ENCODE measurements at places on chromosomes 16 and 17.

DNA sequence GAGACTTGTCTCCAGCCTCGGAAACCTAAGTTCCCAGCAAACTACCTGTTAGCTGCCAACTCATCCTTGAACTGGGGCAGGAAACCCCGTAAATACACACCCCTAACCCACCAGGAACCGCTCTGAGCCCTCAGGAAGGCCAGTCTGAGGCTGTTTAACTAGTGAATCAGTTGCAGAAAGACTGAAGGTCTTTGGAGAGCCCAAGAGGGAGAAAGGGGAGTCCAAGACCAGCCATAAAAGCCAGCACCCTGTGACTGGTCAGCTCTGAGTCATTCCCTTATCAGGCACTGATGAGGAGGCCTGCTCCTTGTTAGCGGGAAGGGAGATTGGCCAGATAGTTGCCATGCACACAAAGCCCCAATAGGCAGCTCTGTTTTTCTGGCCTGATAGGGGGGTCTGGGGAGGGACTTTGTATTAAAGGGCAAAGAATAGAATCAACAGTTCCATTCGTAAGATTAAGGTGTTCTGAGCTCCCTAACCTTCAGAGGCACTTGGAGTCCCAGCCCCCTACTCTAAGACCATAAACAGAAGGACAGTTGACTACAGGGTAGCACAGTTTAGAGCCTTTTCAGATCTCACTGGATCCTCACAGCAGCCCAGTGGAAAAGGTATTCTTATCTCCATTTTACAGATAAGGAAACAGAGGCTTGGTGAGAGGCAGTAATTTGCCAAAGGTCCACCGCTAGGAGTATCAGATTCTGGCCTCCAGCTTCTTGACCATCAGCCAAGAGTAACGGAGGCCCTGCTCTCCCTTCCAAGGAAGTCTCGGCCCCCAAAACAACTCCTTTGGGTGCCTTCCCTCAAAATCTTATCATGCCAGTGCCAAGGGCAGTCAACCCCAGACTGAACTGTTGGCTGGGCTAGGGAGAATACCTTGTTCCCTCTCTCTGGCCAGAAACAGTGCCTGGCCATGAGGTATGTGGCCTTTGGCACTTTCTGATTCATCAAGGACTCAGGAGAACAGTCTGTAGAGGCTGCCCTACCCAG, 2.2 kb upstream of the KRT19 start:
- DNase-seq, result no peak

DNA sequence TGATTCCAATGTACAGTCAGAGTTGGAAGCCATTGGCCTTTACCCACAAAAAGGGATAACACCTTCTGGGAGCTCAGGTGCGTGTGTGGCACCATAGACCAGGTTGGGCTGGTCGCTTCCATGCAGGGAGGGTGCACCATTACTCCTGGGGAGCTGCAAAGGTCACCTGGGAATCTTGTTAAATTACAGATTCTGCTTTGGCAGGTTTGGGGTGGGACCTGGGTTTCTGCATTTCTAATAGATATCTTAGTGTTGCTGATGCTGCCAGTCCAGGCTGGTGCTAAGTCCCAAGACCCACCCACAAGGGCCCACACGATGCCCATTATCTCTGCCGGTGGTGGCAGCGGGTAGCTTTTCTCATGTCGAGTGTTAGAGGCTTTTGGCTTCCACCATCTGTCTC, 148.3 kb upstream of the CACNG5 start:
- DNase-seq, result no peak

GRCh38 chr17:59365383-59365981, 34.0 kb downstream of the YPEL2 start:
- peak; percentile 60 for DNase-seq

DNA sequence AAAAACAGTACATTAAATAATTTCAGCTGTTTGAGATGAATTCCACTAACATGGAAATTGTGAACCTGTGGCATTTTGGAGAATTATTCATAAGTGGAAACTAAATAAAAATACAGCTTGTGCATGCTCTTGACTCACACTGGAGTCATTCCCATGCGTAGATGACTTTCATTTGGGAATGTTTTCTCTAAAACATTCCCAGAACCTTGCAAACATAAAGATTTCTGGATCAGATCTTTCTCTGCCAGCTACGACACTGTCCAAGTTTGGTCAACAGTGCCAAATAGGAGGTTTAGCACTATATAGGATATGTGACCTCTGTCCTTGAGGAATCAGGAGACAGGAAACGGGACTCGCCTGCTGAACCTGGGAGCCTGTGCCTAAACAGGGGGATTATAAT, 400.9 kb downstream of the SLC39A11 start:
- DNase-seq, result no peak

DNA sequence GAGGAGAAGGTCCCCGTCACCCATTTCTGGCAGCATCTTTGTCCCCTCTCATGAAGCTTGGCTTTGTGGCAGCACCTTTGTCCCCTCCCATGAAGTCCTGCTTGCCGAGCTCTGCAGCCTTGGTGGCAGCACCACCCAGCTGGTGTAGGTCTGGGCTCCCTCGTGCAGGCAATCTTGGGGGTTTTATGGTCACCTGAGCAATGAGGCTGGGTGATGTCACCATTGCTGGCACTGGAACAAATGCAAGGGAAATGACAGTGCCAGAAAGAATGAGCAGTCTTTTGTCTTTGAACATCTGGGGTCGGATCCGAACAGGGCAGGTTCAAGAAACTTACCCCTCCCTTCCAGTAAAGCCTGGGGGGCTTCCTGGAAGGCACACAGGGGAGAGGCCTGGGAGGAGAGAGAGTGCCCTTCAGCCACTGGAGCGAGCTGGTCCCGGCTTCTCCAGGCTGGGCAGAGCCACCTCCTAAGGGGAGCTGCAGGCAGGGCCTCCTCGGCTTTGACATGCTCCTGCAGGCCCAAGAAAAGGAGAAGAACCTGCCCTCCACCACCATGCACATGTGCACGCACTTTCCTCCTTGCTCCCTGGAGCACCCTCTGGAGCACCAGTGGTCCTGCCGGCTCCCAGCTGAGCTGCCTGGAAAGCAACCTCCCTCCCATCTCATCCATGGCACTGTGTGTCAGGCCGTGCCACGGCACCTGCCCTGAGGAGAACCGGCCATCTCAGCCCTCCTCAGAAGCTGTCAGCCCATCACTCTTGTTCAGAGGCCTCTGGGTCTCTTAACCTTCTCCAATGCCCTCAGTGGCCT, 16.0 kb downstream of the BTBD17 start:
- DNase-seq, result no peak

GRCh38 chr17:42779936-42780850, at the start of gene WNK4:
Gene WNK4 (plus strand): TSS chr17:42780610. CDS start chr17:42780699, 89 bp downstream.
- no peak for DNase-seq

GRCh38 chr17:75820094-75821080, 23.8 kb downstream of the UNC13D start:
- no peak for DNase-seq

DNA sequence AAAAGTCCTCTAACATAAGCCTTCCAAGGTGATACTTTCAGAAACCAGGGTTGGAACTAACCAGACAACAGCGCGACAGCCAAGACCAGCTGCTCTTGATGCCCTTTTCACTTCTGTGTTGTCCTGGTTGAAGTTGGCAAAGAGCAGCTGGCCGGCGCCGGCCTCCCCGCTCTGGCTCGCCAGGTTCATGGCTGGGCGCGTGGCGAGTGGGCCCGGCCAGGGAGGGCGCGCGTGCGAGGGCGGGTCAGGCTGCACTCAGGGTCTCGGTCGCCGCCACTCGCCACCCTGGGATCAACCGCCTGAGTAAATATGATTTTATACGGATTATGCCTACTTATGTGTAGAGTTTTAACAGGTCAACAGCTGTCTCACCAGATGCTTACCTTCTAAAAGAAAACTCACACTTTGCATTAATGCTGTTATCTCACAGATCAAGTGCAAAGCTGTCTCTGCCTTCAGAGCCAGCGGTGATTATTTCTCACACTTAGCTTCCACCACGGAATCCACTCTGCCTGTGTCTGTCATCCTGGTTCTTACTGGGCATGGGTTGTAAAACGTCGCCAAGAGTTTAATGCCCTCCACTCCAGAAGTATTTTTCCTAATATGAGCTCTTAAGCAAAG, 13.5 kb downstream of the KCTD2 start:
- no peak for DNase-seq

- no peak for DNase-seq
These were observed 1339.3 kb upstream of the GOT2 start for GRCh38 chr16:60073376-60073775.

DNA sequence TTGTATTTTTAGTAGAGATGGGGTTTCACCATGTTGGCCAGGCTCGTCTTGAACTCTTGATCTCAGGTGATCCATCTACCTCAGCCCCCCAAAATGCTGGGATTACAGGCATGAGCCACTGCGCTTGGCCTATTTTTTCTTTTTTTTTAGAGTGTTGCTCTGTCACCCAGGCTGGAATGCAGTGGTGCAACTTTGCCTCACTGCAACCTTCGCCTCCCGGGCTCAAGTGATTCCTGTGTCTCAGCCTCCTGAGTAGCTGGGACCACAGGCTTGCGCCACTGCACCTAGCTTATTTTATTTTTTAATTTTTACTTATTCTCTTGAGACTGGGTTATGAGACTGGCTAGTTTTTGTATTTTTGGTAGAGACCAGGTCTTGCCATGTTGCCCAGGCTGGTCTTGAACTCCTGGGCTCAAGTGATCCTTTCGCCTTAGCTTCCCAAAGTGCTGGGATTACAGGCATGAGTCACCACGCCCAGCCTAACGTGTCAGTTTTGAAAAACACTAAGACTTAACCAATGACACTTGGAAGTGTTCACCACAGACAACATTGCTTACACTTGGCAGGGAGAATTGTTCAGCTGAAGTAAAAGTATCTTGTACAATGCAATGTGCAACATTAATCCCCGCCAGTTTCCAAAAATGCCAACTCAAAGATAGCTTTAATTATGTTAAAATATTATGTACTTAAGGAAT, 26.9 kb downstream of the ATAD5 start:
- no peak for DNase-seq

GRCh38 chr16:77863250-77863649, 74.9 kb downstream of the VAT1L start:
- no peak for DNase-seq

DNA sequence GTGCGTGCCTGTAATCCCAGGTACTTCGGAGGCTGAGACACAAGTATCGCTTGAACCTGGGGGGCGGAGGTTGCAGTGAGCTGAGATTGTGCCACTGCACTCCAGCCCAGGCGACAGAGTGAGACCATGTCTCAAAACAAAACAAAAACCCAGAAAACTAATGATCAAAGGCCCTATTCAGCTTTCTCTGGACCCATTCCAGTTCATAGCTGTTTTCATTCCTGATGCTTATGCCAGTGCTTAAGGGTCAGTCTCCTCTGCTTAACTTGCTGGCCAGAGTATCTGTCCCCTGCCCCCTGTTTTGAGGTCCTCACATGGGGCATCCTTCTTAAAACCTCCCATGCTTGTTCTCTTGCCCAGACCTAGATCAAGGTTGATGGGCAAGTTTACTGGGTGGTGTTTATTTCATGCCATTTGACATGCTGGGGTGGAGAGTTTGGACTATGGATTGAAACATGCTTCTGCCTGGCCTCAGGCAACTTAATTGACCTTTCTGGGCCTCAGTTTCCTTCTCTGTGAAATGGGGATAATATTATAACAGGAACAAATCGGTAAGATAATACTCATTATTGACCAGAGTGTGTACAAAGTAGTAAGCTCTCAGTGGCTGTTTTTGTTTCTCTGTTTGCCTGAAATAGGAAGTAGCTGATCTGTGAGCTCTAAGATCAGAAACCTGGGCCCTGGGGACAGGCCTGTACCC, 369.8 kb downstream of the CPPED1 start:
- no peak for DNase-seq

DNA sequence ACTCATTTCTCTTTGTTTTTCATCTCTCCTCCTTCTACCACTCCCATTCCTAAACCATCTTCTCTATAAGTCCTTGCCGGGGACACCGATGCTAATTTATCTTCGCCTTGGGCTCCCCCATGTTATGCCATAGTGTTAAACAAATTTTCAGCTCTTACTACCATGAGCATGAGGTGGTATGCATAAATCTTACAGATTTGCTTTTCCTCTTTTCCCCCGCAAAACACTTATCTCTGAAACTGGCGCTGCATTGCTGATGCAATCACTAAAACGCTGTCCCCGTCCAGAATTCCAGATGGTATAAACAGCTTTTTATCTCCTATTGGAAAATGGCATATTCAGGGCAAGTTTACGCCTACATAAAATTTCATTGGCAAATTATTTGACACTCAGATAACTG, 673.6 kb upstream of the CDH8 start:
- DNase-seq, result no peak

- no peak for DNase-seq
These were observed 3.9 kb upstream of the SPATA32 start for GRCh38 chr17:45265821-45266220.

GRCh38 chr17:12743046-12743445, 46.3 kb upstream of the ARHGAP44 start:
- no peak for DNase-seq

- no peak for DNase-seq
These were observed 262.4 kb downstream of the ENGASE start for GRCh38 chr17:79337053-79337452.

DNA sequence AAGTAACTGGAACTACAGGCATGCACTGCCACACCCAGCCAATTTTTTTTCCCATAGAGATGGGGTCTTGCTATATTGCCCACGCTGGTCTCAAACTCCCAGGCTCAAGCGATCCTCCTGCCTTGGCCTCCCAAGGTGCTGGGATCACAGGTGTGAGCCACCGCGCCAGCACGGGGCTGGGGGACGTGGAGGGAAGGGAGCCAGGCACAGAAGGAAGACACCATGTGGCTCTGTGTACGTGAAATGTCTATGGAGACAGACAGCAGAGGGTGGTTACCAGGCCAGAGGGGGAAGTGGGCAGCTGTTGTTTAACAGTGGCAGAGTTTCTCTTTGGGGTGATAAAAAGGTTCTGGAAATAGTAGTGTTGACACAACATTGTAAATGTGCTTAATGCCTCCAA, 4.6 kb upstream of the PIEZO1 start:
- no peak for DNase-seq

DNA sequence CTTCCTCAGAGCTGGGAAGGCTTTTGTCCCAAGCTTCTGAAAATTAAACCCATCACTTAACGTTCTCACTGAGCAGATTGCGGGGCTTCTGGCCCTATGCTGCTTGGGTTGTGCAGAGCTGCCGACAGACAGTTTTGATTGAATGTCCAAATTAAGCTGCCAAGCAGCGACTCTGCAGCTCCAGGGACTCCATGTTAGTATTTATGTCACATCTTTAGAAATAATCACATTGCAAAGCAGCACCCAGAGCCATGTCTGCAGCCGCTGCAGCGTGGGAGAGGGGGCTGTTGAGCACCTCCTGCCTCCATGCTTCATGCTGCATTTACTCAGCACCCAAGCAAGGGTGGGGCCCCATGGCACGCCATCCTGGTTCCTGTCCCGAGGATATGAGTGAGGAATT, 178.2 kb upstream of the CACNG3 start:
- DNase-seq, result no peak

GRCh38 chr16:68884401-68884800, 41.1 kb downstream of the TANGO6 start:
- no peak for DNase-seq

GRCh38 chr16:80163339-80163738, 377.5 kb upstream of the DYNLRB2 start:
- no peak for DNase-seq

DNA sequence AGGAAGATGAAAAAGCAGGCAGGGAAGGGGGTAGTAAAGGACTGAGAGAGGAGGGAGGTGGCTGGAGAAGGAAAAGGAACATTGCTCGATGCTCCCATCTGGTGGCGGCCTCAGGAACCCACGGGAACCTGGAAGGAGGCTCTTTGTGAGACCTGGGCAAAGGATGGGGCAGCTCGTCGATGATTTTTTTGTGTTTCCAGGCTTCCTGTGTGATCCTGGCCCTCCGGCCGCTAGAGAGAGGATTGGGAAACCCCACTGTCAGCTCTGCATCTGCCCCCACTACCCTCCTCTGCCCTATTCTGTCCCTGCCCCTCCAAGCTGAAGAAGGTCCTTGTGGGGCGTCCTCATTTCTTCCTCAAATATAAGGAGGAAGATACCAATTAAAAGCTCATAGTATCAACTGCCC, 6.6 kb downstream of the WFIKKN2 start:
- peak; percentile 56 for DNase-seq
